Fibroblast of pulmonary artery (primary cell): ENCODE measurements at places on chromosomes 6 and 20.

DNA sequence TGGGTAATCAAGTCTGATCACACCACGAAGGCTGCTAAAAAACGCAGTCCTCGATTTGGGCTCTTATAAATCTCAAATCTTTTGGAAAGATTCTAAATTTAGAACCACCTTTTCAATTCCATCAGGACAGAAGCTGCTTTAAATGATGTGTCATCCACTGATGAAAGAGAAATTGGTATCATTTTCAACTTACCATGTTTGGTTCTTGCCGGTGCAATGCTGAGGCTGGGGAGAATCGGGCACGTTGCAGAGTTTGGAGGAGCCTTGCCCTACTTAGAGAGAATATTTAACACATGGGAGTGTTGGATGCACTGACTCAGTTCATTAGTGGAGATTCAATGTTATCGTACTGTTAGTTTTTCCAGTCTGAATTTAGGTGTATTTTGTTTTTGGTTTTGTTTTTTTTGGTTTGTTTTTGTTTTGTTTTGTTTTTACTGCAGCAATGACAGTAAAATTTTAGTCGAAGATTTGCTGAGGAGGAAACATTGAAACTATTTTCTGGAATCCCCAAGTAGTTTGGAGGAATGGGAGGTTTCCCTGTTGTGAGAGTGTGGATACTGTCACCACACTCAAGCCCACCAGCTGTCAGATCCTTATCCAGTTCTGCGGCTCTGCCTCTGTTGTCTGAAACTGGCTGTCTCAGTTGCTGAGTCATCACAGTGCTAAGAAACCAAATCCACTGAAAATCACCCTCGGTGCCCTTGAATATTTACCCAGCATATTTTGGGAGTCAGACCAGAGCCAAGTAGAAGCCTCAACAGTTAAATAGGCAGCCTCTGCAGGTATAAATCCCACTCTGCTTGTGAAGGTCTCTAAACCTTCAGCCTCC lies 497.0 kb downstream of the BTBD3 start:
- DNase-seq: peak; percentile 29

- DNase-seq: peak; percentile 87
These were observed 35.0 kb downstream of the SESN1 start for GRCh38 chr6:109059571-109060021.

GRCh38 chr20:20210327-20210726 lies 157.6 kb upstream of the INSM1 start:
- DNase-seq: no peak

- no peak for DNase-seq
These were observed 15.5 kb downstream of the RARS2 start for GRCh38 chr6:87574237-87574804.

DNA sequence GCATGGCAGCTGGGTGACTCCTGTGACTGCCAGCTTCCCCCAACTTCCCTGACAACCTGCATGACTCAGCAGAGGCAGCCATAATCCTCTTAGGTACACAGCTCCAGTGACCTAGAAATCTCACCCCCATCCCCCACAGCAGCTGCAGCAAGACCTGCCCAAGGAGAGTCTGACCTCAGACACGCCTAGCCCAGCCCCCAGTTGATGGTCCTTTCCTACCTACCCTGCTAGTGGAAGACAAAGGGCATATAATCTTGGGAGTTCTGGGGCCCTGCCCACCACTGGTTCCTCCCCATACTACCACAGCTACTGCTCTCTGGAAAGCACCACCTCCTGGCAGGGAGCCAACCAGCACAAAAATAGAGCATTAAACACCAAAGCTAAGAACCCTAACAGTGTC lies 90.2 kb downstream of the F13A1 start:
- DNase-seq: no peak

GRCh38 chr6:113406048-113406695 lies 451.0 kb upstream of the MARCKS start:
- no peak for DNase-seq

GRCh38 chr6:15375018-15375417 lies 129.1 kb downstream of the JARID2 start:
- DNase-seq: no peak

GRCh38 chr6:166752097-166752496 lies 125.0 kb upstream of the RPS6KA2 start:
- no peak for DNase-seq

- no peak for DNase-seq
These were observed 3.1 kb upstream of the ULBP2 start for GRCh38 chr6:149938571-149939355.

GRCh38 chr6:3905945-3906845 lies 57.0 kb downstream of the FAM50B start:
- no peak for DNase-seq

- no peak for DNase-seq
These were observed 178.7 kb downstream of the CLIC5 start for GRCh38 chr6:45836984-45837383.

DNA sequence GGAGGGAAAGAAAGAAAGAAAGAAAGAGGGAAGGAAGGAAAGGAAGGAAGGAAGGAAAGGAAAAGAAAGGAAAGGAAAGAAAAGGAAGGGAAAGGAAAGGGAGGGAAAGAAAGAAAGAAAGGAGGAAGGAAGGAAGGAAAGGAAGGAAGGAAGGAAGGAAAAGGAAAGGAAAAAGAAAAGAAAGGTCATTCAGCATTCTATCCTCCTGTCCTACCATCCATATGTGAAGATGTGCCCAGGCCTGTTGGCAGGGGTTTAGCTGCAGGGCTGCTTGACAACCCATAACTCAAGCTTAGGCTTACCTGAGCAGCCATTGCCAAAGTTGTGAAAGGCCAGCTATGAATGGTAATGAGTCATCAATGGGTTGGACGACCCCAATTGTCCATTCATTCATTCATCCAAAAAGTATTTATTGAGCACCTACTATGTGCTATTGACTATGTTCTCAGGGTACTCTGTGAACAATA lies 49.9 kb upstream of the OCSTAMP start:
- DNase-seq: no peak

DNA sequence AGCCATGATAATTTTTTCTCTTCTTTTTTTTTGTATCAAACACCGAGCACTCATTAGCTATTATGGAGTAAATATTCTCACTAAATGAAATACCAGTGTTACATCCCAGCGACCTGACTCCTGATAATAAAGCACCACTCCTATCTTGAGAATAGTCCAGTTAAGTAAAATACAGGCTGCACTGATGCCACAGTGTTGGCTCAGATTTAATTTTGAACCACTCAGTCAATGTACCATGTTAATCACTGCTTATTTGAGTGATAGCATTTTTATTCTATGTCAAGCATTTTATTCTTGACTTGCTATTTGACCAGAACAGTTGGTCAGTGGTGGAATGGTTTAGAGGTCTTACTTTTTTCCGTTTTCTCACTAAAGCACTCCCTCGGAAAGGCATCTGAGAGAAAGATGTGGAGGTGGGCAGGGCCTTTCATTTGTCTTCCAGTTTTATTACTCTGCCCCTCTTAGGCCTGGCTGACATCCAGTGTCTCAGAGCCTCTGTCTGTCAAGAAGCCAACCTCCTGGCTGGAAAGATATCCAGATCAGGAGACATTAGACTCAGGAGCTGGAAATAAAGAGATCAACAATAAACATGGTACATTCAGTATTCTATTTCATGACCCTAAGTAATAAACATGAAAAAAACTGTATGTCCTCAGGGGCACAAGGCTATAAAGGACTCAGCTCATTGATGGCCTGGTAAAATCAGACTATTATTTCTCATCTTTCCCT lies 457.8 kb downstream of the EPM2A start:
- DNase-seq: no peak

- no peak for DNase-seq
These were observed 237.5 kb upstream of the RSPO3 start for GRCh38 chr6:126880964-126881363.

DNA sequence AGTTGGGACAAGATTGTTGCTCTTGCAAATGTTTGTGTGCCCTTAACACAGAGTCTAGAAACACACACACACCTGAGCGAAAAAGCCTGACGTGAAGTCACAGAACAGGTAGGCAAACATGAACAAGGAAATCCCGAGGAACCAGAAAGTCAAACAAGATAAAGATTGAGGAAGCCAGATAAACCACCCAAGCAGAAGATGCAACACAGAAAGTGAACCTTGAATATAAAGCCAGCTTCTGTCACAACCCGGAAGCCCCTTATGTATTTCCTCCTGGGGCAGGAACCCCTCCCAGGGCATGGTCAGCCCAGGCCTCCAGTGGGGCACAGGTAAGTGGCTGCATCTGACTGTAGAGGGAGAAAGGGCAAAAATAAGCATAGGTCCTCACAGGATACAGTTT lies 158.2 kb upstream of the SUPT3H start:
- DNase-seq: no peak
